ENCODE measurements at places on chromosomes 2 and 18.

GRCh38 chr2:173652767-173653431, 298.2 kb downstream of the CDCA7 start:
- DNase-seq: no peak

DNA sequence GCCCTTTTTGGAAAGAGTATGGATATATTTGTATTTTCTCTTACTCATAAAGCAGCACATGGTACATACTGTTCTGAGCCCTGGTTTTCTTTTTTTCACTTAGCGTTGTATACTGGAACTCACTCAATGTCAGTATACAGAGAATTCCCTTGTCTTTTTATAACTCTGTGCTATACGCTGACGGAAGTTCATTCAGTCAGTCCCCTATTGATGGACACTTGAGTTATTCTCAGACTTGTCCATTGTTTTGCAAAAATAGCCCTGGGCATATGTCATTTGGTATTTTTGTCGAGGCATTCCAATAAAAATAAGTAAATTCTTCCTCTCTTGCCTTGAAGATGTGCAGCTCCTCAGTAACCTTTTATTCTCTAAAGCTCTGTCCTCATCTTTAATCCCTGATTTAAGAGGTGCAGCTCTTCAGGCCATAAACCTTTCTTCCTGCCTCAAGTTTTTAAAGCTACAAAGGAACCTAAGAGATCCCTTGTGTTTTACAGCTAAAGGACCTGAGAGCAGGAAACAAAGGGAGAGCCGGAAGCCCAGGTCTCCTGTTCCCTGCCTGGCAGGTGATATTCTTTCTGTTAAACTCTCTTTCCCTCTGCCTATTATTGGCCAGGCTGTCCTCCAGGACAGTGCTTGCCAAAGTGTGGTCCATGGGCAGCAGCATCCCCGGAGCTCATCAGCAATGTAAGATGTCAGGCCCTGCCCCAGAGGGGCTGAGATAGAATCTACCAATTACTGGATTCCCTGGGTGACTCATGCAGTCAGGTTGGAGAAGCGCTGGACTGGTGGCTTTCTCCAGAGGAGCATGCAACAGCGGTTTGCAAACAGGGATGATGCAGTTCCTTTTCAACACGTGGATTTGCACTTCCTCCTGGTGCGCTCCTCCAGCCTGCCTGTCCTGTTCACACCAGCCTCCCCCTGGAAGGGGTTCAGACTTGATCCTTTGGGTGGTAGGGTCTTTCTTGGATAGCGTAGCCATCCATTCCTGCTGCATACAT, 158.0 kb downstream of the NEDD4L start:
- DNase-seq: no peak

DNA sequence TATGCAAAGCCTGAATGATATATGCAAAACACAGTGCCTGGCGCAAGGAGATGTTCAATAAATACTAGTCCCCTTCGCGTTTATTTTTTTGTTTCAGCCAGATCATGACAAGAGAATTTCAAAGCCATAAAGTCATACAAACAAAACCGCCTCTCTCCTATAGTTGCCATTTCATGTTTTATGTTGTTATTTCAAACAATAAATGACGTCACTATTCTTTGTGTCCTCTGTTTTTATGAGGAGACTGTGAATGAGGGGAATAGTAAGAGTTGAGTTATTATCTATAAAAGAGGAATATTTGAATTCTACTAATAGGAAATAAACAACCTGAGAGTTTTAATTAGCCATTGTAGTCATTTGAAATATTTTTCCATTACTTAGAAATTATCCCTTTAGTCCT, 464.5 kb downstream of the THSD7B start:
- no peak for DNase-seq

GRCh38 chr2:239316562-239317465, 84.0 kb downstream of the HDAC4 start:
- DNase-seq: no peak

DNA sequence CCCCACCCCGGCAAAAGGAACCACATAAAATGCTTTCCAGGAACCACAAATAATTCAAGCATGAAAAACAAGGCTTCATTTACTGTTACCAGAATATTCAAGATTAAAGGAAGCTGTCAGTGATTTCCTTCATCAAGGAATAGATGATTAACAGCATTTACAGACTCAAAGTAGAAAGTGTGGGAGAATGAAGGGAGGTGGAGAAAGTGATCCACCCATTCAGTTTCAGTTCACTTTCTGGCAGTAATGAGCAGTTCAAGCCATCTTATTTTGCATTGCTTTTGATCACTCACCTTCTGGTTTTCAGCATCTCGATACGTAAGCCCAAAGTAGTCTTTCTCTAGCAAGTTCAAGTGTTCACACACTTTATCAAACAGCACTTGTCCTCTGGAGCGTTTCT, 99.0 kb downstream of the EPB41L3 start:
- DNase-seq: no peak

DNA sequence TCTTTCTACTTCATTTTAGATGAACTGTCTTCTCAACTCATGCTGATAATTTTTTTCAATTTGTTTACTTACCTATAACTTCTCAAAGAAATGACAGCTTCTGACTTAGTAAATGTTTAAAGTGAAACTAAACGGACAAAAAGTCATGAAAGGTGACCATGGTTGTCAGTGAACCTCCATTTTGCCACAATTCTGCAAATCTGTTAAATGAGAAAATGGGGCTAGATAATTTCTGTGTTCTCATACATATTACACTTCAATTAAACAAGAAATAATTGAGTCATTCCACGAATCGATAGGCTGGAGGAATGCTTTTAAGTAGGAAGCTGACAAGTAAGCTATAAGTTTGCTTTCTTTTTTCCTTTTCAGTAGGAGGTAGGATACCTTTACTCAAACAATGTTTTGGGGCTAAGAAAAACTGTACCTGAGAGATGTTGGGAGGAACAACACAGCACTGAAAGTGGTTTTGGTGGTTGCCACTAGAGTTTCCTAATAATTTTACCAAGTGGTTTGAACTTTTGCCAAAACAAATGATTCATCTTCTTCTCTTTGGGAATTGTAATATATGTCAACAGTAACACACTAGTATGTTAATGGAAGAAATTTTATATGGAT, 17.1 kb downstream of the DYNAP start:
- no peak for DNase-seq

DNA sequence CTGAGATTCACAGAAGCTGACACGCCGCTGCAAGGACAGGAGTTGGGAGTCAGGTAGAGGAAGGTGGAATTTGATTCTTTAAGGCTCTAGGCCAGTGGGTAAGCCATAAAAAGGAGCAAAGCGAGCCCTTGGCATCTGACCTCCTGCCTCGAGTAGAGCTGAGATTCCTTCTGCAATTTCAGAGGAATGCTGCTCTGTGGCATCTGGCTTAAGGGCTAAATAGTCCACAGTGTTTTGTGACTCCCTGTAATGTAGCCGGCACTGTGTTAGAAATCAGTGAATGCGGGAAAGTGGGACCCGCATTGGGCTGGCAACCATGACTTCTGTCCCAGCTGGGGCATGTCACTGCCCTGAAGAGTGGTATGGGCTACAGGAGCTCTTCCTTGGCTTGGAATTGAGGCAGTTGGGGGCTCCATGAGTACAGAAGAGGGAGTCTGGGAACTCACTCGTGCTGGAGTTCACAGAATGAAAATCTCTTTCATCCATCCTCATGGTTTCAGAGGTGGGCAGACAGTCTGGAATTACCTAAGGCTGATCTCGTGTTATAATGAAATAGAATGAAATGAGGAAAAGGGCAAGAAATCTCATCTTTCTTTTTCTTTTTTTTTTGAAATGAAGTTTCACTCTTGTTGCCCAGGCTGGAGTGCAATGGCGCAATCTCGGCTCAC, 12.7 kb upstream of the MYCN start:
- DNase-seq: no peak

DNA sequence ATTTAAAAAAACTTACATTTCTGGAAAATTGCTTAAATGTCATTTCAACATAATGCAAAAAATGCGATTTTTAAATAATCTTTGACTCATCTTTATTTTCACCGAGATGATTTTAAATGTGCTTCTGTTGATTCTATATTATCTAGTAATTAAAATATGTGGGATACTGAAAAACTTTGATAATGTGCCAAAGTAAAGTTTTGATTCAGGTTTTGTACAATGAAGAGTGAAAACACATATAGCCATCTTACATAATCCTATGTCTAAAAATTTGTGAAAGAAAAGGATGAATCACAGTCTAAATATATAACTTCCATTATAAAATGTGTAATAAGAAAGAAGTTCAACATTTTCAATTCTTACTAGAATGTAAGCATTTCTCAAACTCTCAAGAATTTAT, 204.3 kb upstream of the ZC3H15 start:
- DNase-seq: no peak

GRCh38 chr2:1675633-1676032, 68.7 kb downstream of the PXDN start:
- DNase-seq: no peak

GRCh38 chr2:202149936-202150335, 76.9 kb downstream of the KIAA2012 start:
- DNase-seq: no peak

DNA sequence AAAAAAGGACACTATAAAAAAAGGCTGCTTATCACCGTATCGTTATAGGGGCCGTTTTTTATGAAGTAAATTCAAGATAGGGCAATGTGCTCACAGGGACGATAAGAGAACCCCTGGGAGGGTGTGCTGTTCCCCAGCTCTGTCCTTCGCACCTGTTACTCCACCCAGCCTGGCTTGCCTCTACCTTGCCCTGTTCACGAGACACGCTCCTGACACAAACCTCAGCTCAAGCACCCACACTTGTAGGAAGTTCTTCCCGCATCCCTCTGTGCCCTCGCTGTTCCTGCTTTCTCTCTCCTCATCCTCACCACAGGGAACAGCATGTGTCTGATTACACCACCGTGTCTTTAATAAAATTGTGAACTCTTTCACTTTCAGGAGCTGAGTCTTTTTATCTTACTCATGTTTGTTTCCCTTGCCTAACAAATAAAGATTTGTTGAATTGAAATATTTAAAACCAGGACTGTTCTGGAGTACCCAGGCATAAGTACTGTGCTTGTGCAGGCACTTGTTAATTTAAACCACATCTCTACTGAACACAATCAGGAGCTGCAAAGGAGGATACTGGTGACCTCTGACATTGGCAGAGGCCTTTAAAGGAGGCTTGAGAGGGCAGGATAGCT, 26.0 kb upstream of the KIDINS220 start:
- DNase-seq: no peak

DNA sequence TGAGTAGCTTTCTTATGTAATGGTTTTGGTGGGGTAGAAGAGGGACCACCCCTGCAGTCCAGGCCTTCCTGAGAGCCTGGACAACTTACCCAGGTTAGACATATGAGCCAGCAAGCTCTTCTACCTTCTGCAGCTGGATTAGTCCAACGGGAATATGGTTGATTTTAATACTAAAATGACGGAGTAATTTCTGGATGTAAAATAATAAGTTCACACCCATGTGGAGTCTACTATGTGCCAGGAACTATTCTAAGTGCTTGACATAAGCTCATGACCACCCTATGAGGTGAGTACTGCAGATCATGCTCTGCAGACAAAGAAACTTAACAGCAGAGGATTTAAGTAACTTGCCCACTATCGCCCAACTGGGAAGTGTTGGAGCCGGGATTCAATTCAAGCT, 45.5 kb downstream of the DPP4 start:
- no peak for DNase-seq

DNA sequence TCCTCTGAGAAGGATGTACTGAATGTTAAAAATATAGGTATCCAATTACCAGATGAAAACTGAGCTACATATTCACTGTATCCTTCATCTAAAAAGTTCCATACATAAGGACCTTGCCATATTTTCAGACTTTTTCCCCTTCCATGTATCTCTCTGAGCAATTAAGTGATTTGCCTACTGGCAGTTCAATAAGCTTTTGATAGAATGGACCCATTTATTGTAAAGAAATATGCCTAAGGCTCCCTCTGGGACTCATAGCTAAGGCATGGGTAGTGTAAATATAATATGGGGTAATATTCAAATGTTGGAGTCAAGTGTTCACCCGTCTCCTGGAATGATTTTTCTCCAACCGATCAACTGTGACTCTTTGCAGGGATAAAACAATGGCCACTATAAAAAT, 135.4 kb upstream of the FSHR start:
- no peak for DNase-seq

DNA sequence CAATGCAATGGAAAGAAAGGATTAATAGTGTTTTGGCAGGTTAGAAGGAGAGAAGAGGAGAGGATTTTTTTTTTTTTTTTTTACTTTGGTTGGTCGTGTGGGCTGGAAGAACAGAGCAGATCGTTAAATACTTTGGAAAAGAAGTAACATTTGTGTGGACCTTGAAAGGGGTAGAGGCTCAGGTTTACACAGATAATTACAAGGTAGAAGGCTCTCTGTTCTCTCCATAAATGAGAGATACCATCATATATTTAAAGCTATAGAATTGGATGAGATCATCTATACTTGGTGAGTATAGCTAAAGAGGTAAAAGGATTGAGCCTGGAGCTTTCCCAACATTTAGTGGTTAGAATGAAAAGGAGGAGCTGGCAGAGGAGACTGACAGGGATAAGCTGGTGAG, 49.0 kb downstream of the SMCHD1 start:
- DNase-seq: no peak

DNA sequence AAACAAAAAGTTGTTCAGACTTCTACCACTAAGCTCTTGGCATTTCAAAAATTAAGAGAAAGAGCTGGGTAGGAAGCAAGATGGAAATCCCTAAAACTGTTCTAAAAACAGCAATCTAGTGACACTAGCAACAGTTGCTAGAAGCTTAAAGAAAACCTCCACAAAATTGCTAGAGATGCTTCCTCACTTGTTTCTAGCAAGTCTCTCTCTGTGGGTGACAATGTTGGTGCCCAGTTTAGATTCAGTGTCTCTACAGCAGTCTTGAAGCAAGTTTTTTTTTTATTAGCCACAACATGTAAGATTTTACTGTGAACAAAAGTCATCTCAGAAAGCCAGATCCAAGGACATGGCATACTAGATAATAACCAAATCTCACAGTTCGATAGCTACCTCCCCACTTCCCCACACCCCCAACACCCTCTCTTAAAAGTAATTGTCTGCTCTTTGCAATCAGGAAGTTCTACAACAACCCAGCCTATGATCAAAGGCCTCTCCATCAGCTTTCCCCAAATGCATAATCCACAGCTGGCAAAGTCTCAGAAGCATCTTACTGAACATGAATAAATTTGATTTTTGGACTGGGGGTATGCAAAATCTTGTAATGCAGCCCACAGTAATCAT, 70.0 kb downstream of the ANKRD44 start:
- DNase-seq: peak; percentile 45

GRCh38 chr2:88090446-88091283, 23.0 kb downstream of the SMYD1 start:
- DNase-seq: no peak

- DNase-seq: no peak
Measured at GRCh38 chr2:214772443-214773015, 37.0 kb downstream of the BARD1 start.

DNA sequence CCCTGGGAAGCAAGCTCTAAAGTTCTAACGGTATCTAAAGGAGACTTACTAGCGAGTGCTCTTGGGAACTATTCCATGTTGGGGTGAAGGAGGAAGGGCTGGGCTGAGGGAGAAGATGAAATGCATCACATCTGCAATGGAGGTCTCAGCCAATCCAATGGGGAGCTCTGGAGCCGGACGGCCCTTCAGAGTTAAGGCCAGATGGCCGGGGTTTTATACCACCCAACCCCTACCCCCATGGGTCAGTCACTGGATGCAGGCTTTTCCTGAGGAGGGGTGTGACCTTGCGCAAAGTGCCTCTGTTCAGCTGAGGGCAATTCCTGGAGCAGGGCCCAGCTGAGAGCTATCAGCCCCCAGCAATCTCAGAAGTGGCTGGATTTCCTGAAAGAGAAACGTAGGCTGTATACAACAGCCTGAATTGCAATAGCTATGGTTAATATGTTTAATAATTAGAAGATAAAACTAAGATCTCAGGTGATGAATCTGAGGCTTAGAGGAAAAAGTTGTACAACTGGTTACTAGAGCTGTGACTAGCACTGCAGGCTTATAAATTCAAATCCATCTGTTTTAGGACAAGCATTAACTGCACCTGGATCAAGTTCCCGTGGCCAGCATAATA, 21.6 kb downstream of the EIPR1 start:
- DNase-seq: no peak
